ENCODE measurements at places on chromosomes 6 and 20. TPM values are rescaled to one million over a fixed set of nuclear protein-coding genes. Genes with fewer than 3 reads are reported as not detected.

GRCh38 chr6:36655085-36655724, 23.3 kb upstream of the CDKN1A start:
- no peak for DNase-seq

- no peak for DNase-seq
Measured at GRCh38 chr6:28664870-28665396, 139.3 kb downstream of the GPX5 start.

DNA sequence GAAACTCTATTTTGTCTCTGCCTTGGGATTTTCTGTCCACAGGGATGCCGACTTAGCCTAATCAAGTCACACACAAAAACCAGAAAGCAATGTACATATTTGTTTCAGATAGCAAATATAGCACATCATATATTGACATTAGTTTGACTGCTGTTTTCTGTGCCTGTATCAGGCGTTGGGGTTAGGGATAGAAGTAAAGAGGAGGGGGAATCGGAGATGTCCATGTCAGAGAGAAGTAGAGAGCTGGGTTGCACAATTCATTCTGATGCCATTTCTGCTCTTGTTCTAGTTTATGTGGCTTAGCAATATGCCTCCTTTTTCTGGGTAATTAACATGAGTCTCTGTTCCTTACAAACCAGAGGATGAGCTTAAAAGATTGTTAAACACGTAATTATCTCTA, 14.7 kb upstream of the IPCEF1 start:
- no peak for DNase-seq

GRCh38 chr6:118903691-118904090, 9.7 kb downstream of the ASF1A start:
- DNase-seq = no peak

DNA sequence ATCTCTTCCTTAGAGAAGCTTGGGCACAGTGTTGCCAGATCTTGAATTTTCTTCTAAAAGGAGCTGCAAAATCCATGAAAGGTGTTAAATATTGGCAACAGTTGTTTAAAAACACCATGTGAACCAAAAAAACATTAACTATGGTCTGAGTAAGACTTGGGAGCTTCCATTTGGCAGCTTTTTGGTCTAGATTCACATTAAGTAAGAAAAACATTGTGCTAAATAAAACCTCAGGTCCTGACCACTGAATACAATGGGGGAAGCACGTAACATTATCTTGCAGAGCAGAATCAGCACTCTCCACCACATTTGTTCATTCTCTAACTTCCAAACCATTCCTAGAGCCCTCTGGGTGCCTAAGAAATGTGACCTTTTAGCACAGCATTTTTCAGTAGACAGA, 437.6 kb upstream of the PLCB4 start:
- DNase-seq = no peak

- DNase-seq = no peak
Measured at GRCh38 chr6:786946-787763, 94.2 kb upstream of the EXOC2 start.

The APCDD1L gene
- polyA plus RNA-seq = not detected

- DNase-seq = peak; percentile 81
Measured at GRCh38 chr6:35691027-35691824, 2.5 kb upstream of the FKBP5 start.

DNA sequence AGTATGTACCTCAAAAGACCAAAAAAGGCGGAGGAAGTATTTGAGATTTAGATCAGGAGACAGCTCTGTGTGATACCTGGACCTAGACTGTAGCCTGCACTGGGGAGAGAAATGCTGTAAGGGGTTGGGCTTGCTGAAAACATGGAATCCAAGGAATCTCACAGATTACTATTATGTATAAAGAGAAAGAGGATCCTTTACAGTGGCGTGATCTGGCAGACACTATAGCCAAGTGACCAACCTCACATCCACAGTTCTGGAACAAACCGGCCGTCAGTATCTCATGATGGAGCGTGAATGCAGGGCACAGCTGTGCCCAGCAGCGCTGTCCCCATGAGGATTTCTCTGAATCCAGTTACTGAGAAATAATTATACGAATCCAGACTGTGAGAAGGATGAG, 12.3 kb downstream of the DDX27 start:
- DNase-seq = peak; percentile 14

- no peak for DNase-seq
Measured at GRCh38 chr6:39203436-39204159, 25.7 kb downstream of the KCNK5 start.

Data from spleen (tissue), 13 donors.